ENCODE measurements at places on chromosomes 11 and 22.

- no peak for DNase-seq
Measured at GRCh38 chr11:71962428-71963038, 33.7 kb downstream of the RNF121 start.

- DNase-seq = no peak
Measured at GRCh38 chr22:39250131-39250530, 5.3 kb upstream of the PDGFB start.

DNA sequence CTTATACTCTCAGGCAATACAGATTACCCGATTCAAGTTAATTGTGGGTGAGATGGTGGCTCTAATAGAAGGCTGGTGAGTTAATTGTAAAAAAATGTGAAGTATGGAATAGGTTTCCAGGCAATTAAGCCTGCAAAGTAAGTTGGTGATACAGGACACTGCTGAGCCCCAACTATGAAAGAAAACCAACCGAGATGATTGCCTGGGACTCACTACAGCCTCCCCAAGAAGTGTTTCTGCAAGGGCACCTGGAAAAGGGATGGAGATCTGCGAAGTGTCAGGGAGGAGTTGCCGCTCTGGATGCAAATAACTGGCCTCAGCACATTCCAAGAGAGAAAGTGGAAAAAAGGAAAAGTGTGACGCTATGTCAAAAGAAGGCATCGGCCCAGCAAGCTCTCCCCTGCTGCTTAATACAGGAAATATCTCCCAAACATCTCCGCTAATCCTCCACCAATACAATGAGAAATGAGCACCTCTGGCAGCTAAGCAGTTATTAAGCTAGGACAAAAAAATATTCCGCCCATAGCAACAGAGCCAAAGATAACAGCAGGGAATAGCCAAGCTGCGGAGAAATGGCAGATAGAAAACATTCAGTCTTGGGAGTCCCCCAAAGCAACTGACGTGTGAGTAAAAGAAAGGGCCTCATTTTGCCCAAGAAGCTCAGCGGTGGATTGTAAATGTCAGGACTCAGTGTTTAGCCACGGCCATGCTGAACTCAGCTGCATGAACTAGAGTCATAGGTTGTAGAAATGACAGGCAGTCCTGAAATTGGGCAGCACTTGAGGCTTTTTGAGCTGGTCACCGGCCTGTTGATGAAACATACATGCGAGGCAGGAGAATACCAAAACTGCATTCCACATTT lies 133.7 kb downstream of the SNX19 start:
- no peak for DNase-seq

DNA sequence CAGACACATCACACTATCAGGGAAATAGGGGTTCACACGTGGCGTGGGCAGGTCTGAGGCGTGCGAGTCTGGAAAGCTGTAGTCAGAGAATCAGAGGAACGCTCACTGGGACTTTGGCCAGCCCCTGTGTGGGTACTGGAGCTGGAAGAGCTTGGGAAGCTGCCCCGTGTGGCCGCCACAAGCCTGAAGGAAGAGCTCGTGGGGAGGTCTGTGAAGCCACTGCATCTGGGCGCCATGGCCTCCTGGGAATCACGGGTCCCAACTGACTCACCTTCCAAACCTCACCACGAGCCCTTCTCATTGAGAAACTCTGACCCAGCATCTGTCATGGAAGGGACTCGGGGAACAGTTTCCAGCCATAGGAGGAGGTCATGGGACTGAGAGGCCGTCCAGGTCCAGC lies 5.9 kb upstream of the MRGPRF start:
- DNase-seq = no peak

Measured in Calu3 (cell line).